ENCODE measurements at places on chromosomes 1 and 21.

- no peak for DNase-seq
Measured at GRCh38 chr1:7405844-7406500, 365.1 kb upstream of the VAMP3 start.

- no peak for DNase-seq
Measured at GRCh38 chr1:186202271-186202764, 172.7 kb downstream of the TPR start.

DNA sequence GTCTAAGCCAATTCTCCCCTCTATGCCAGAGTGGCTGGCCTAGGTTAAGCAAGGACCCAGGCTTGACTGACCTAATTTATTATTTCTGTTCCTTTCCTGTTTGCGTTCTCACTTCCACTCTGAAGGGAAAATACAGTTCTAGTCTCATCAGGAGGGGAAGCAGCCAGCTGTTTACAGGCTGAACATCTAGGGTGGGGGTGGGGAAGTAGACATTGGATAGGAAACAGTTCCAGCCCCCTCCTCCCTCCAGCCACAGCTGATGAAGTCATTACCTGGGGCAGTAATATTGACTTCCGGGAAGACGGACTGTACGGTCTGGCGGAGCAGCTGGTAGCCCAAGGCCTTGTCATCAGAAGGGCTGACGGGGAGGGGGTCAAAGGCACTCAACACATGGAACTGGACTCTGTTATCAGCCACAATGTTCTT, 17.6 kb downstream of the PM20D1 start:
- no peak for DNase-seq

GRCh38 chr1:29961293-29962059, 725.2 kb downstream of the PTPRU start:
- no peak for DNase-seq

DNA sequence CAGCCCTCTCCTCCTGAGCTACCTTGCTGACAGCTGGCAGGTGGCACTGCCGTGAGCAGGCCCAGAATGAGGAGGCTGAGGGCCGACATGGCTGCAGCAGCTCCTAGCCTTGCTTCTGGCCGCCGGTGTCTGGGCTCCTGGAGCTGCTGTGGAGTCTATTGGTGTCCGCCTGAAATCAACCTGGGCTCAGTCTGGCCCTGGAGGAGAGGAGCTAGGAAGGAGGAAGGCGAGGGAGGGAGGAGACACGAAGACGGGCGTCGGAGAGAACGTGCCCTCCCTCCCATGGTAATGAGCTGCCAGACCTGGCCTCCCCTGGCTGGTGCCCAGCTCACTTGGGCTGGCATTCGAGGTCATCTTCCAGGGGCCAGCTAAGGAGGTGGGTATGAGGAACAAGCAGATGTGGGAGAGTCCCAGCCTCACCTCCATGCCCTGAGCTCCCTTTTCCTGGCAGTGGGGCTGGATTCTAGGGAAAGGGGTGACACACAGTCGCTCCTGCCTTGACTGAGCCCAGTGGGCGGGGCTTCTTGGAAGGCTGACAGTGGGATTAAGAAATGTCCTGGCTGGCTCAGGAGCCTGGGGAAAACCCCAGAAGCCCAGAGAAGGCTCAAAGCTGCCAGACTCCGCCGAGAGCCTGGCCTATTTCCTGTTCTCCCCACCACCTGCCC, at the start of gene PDZK1IP1:
TSS of gene PDZK1IP1 (minus strand) at position 193 of the 665 bp plus-strand sequence. CDS start at position 89, 104 bp downstream.
- DNase-seq, result no peak

- no peak for DNase-seq
Measured at GRCh38 chr1:17212009-17212408, 7.1 kb downstream of the PADI1 start.

GRCh38 chr1:4010284-4010683, 110.2 kb upstream of the C1orf174 start:
- DNase-seq, result no peak

DNA sequence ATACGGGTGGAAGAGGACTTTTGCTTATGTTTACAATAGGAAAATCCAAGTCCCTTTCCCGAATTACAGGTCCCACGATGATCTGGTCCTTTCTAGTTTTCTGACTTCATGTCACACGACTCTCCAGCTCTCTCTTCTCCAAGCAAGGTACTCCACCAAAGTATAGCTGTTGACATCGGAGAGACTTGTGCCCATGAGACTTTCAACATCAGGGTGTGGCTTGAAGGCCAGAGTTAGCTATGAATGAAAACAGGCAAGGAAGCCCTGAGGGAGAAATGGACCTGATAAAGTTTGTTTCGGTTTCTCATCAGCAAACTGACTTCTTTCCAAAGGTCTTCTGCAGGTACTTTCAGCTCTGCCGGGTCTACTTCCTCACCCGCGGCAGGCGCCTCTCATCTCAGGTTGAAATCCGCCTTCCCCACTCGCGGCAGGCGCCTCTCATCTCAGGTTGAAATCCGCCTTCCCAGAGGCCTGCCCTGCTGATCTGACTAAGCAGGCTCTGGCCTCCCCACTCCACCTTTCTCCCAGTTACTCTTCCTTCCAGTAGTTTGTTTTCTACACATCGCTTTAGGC, 2.1 kb upstream of the PER3 start:
- no peak for DNase-seq

- no peak for DNase-seq
Measured at GRCh38 chr21:17903029-17903806, 84.1 kb upstream of the C21orf91 start.

DNA sequence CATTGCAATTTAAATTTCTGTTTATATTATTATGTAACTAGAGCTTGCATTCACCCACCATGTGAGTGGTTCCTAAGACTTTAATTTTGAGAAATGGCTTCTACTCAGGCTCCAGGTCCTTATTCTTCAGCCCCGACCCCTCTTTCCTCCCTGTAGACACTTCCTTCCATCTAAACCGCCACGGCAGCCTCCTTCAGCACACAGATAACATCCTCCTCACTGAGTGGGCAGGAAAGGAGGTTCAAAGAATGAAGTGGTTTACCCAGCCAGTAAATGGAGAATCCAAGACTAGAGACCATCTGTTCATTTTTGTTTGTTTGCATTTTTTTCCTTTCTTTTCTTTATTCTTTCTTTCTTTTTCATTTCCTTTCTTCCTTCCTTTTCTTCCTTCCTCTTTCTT, 37.1 kb upstream of the SOD1 start:
- DNase-seq, result no peak

- DNase-seq, result no peak
Measured at GRCh38 chr1:198656500-198656932, 17.7 kb downstream of the PTPRC start.

DNA sequence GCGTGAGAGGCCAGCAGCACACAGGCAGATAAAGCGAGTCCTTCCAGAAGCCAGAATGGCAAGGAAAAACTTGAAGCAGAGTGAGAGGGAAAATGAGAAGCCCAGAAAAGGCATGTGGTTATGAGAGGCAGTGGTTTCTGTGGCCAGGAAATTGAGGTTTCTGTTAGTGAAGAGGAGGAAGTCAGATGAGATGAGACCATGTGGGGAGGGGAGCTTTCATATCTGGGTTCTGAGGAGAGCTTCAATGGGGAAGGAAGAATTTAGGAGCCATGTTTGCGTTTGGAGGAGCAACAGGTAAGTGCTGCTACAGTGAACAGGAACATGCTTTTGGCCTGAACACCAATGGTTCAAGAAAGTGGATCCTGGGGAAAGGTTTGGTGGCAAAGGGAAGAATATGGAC, 6.1 kb upstream of the CD1A start:
- DNase-seq, result no peak

GRCh38 chr21:42461881-42462877, 33.8 kb downstream of the RSPH1 start:
- DNase-seq, result peak; percentile 55

- DNase-seq, result no peak
Measured at GRCh38 chr1:167453123-167453522, 65.2 kb downstream of the CD247 start.

DNA sequence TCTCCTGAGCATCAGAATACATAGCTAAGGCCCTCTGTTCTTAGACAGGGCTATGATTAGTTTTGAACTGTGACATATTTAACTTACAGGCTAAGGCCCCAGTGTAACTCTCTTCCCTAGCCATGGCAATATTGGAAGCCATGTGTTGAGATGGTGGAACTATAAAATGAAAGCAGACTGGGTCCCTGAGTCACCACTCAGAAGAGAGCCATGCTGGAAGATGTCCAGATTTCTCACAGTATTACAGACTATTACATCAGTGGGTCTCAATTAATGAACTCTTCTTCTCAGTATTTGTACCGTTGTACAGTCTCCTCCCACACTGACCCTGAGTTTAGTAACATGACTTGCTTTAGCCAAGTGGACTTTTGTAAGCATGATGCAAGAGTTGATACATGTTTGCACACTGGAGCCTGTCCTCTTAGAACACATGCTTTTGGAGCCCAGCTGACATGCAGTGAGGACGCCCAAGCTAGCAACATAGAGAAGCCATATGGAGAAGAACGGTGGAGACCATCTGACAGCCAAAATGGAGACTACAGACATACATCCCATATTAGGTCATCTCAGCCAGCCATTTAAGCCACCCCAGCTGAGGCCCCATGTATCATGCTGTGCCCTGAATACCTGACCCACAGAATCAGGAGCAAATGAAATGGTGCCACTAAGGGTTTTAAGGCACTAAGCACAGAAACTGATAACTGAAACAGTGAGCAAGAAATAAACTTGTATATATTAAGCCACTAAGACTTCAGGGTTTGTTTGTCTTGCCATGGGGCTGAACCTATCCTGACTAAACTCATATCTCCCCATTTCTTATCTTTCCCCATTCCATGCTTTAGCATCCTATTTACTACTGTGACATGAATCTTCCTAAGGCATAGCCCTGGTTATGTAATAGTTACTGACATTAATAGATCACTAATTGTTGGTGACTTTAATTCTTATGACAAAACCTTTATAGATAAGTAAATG, 24.4 kb downstream of the TBX15 start:
- DNase-seq, result no peak

DNA sequence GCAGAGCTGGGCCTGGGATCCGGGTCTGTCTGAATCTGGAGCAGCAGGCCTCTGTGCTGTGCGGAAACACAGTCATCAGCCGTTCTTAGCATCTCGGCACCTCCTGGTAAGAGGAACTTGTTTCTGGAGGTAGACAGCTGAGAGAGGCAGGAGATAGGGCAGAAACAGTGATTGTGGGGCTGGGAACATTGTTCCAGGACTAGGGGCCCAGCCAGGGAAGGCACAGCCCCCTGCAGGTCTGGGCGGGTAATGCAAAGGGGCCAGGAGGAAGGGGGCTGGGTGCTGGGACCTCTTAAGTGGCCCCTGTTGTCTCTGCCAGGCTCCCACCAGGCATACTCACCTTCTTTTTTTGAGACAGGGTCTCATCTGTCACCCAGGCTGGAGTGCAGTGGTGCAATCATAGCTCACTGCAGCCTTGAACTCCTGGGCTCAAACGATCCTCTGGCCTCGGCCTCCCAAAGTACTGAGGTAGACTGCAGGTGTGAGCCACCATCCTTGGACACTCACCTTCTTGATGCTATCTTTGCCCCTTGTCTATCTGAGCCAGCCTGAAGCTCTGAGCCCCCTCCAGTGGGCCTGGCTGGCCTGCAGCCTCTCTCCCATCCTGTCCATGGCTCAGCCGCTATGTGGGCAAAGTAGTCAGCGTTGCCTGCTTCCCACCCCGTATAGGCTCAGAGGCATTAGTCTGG, 134.3 kb upstream of the ZBTB40 start:
- DNase-seq, result no peak

GRCh38 chr1:22166439-22166838, 23.5 kb upstream of the WNT4 start:
- no peak for DNase-seq

DNA sequence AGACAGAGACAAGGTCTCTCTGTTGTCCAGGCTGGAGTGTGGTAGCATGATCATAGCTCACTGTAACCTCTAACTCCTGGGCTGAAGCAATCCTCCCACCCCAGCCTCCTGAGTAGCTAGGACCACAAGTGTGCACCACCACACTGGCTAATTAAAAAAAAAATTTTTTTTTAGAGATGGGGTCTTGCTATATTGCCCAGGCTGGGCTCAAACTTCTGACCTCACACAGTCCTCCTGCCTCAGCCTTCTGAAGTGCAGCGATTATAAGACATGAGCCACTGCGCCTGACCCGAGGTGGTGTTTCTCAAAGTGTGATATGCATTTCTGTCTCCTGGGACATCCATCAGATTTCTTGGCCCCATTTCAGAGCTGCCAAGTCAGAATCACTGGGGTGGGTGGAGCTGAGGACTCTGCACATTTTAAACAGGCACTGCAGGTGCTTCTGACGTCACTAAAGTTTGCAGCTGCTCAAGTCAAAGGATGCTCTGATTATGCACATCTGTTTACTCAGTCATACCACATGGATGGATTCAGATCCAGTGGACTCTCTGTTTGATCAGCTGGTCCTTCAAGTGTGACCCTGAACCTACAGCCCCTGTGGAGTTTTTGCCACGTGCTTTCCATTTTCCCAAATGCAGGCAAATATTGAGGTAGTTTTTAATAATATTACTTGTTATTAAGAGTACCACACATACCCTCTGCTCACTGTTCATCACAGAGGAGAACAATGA, 21.4 kb downstream of the TGFB2 start:
- DNase-seq, result no peak

DNA sequence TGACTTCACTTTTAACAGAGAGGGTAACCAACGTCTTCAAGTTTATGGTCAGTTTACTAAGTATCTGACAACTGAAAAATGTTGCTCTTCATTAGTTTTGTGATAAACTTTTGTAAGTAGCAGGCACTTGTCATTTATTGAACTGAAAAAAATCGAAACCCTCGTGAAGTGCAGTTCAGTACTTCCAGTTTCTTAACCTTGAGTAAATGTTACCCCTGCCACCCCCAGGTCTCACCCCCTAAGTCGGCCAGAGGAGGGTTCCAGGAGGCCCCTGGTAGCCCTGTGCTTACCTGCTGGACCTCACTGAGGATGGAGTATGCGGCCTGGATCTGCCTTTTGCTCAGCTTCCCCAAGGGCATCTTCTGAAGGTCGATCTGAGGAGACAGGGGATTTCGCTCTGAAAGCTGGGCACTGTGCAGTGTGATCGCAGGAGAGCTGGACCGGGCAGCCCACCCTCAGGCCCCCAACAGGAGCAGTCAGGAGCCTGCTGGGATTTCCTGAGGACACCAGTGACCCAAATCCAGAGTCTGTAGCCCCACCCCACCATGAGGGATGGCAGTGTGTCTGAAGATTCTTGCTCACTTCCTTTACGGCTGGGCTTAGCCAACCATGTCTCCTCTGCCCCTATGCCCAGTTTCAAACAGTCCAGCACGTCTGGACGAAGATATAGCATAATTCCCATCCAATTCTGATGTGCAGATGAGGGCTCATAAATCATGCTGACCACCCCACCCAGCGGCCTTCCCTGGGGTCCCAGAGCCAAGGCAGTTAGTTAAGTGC, 37.6 kb downstream of the PARP1 start:
- no peak for DNase-seq

- no peak for DNase-seq
Measured at GRCh38 chr1:15693371-15693770, 9.3 kb downstream of the PLEKHM2 start.

GRCh38 chr1:115640384-115640783, 1.4 kb upstream of the VANGL1 start:
- DNase-seq, result no peak

Data from D721Med (cell line).